GM10248 (cell line): ENCODE measurements at places on chromosomes 4 and X.

GRCh38 chr4:40321574-40322275 is 13.4 kb upstream of the CHRNA9 start:
- no peak for DNase-seq

GRCh38 chr4:94371290-94371689 is 28.7 kb upstream of the HPGDS start:
- no peak for DNase-seq

- no peak for DNase-seq
These were observed 204.6 kb downstream of the PDGFRA start for GRCh38 chr4:54433686-54434085.

DNA sequence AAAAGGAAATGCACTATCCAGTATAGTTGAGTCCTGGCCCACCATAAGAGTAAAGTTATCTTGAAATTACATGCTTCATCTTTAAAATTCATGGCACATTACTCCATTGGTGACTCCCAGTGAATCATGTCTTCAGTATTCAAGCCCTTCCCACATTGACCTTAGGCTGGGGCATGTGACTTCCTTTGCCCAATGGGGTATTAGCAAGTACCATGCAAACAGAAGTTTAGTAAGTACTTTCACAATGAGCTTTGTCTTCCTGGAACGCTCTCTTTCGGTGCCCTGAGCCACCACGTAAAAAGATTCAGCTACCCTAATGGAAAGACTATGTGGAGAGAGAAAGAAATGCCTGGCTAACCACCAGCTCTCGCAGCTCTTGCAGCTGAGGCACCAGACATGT is 235.4 kb downstream of the HNRNPD start:
- no peak for DNase-seq

DNA sequence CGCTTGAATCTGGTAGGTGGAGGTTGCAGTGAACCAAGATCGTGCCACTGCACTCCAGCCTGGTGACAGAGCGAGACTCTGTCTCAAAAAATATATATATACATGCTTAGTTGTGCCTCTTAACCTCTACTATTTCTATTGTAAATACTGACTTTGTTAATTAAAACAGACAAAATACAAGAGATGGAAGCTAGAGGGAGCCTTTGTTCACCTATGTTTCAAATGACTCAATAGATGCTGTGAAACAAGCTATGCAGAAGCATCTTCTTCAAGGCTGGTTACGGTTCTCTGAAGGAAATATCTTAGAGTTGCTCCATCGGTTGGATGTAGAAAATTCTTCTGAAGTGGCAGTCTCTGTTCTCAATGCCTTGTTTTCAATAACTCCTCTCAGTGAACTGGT is 6.2 kb downstream of the NCAPG start:
- peak; percentile 30 for DNase-seq

GRCh38 chr4:188177997-188178675 is 38.9 kb downstream of the TRIML1 start:
- DNase-seq: no peak

DNA sequence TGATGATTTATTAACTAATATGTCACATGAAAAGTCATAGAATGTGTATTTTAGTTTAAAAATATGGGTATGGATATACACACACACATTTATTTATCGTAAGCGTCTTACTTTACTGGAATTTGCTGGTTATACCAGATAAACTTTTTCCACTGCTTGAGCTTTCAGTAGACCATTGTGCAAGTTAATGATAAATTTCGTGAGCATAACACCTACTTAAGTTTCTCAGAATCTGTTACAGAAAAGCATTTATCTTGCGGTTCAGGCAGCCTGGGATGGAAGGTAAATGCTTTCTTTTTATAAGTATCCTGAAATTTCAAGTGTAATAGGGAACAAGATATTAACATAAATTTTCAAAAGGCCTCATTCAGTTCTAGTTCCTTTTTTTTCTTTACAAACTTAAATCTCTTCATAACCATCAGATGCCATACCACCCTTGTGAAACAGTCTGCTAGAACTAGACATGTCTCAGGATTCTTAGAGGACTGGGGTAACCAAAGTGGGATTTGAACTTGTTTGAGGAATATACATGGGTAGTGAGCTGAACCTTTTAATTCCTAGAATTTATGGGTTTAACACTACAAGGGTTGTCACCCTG is 27.7 kb downstream of the ATP7A start:
- DNase-seq: no peak

- DNase-seq: no peak
These were observed 7.4 kb upstream of the PGRMC1 start for GRCh38 chrX:119228512-119229252.

- DNase-seq: no peak
These were observed 103.5 kb downstream of the GPR143 start for GRCh38 chrX:9662148-9662547.

GRCh38 chrX:8870411-8870810 is 69.2 kb upstream of the FAM9A start:
- DNase-seq: no peak

DNA sequence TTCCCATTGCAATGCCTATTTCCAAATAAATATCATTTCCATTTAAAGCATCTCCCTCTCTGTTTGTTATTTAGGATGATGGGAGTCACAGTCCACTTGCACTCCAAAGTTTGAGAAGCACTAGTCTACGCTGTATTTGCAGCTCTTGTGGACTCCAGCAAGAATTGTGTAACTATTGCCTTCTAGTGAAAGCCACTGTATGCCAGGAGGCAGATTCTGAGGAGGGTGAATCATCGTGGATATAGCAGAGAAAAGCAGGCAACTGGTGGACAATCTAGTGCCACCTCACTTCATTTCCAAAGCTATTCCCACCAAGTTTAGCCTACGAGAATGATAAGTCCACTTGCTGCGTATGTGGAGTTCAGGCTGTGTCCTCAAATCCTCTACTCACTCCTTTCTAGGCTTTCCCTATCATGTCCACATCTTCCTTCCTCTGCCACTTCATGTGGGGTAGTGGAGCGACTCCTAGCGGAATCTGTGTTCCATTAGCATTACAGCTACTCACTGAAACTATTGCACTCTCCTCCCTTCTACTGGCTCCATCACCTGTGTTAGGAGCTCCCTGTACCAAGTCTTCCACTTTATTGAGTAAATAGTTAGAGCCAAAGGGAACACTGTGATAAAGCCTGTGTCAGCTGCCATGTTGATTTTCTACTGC is 501.8 kb upstream of the GALNT7 start:
- no peak for DNase-seq

GRCh38 chrX:48894891-48895290 is 2.7 kb downstream of the TIMM17B start:
- DNase-seq: no peak

DNA sequence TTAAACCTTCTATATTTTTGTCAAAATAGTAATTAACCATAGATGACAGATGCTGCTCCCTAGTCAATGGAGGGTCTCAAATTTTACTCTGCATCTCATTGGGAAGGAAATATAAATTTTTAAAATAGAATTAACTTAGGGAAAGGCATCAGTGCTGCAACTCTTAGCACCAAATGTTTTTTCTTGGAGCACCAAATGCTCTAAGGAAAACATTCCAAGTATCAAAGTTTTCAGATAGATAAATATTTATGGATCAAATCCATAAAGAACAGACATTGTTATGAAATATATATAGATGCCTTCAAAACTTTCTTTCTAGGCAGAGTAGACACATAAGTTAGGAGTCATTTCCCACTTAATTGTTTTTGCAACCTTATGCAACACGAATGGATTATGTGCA is 168.7 kb downstream of the ANTXR2 start:
- DNase-seq: no peak

- no peak for DNase-seq
These were observed 335.9 kb upstream of the AR start for GRCh38 chrX:67207912-67208311.

- no peak for DNase-seq
These were observed at the start of gene PRKG2 for GRCh38 chr4:81214881-81215868. Gene PRKG2 (minus strand): TSS chr4:81215222. CDS start chr4:81205047, 10,175 bp downstream.

DNA sequence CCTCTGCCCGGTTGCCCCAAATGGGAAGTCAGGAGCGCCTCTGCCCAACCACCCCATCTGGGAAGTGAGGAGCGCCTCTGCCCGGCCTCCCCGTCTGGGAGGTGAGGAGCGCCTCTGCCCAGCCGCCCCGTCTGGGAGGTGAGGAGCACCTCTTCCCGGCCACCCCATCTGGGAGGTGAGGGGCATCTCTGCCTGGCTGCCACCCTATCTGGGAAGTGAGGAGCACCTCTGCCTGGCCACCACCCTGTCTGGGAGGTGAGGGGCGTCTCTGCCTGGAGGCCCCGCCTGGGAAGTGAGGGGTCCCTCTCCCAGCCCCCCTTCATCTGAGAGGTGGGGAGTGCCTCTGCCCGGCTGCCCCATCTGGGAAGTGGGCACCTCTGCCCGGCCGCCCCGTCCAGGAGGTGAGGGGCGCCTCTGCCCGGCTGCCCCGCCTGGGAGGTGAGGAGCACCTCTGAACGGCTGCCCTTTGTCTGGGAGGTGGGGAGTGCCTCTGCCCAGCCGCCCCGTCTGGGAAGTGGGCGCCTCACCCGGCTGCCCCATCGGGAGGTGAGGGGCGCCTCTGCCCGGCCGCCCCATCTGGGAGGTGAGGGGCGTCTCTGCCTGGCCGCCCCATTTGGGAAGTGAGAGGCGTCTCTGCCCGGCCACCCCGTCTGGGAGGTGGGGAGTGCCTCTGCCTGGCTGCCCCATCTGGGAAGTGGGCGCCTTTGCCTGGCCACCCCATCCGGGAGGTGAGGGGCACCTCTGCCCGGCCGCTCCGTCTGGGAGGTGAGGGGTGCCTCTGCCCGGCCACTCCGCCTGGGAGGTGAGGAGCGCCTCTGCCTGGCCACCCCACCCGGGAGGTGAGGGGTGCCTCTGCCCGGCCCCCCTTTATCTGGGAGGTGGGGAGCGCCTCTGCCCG is 10.6 kb downstream of the PABPC1L2A start:
- no peak for DNase-seq

- no peak for DNase-seq
These were observed 50.9 kb downstream of the MFAP3L start for GRCh38 chr4:169975131-169975837.

- DNase-seq: no peak
These were observed 378.2 kb upstream of the MAOA start for GRCh38 chrX:43277879-43278278.

GRCh38 chr4:3682236-3683076 is 83.7 kb upstream of the ADRA2C start:
- DNase-seq: no peak

GRCh38 chrX:8546715-8547114 is 82.1 kb downstream of the VCX3B start:
- no peak for DNase-seq

DNA sequence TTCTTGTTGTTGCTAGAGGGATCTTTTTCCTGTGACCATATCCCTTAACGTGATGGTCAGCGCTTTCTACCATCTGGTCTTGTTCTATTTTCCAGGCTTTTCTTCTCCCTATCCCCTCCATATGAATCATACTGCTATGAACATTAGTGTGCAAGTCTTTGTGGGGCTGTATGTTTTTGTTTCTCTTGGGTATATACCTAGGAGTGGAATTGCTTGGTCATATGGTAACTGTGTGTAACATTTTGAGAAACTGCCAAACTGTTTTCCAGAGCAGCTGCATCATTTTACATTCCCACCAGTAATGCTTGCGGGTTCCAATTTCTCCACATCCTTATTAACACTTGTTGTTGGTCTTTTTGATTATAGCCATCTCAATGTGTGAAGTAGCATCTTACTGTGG is 121.4 kb downstream of the SPRY1 start:
- no peak for DNase-seq

DNA sequence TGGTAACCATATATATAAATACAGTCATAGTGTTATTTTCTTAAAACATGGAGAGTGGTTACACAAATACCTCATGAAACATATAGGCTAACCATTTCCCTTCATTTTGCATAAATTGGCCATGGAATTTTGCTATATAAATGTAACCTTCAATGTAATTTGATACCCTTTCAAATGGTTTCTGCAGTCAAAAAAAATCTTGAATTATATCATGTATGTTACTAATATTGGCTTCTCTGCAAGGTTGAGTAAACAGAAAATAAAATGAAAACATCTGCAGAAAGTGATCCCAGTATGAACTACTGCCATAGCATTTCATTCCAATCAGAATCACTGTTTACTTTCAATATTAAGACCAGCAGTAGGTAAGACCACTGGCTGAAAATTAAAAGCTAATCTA is 1165.9 kb upstream of the TENM3 start:
- DNase-seq: no peak

GRCh38 chr4:88275516-88275915 is 8.8 kb downstream of the PPM1K start:
- no peak for DNase-seq

DNA sequence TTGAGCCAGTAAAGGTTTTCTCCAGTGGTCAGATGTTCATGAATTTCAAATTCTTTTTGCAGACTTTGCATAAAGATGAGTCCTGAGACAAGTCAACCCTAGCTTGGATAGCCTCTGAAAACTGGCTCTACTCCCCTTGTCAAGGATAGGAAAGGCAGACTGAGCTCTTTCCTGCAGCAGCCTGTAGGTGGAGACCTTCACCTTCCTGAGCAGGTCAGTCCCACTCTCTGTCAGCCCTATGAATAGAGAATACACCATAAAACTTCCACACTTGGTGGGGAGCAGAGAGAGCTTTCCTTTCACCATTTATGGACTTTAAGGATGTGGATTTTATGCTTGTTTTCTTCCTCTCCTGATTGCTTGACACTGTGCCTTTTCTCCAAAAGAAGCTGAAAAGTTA is 41.9 kb downstream of the PCDH19 start:
- DNase-seq: peak; percentile 12

- DNase-seq: no peak
These were observed 9.2 kb downstream of the UBE2A start for GRCh38 chrX:119583431-119584059.

DNA sequence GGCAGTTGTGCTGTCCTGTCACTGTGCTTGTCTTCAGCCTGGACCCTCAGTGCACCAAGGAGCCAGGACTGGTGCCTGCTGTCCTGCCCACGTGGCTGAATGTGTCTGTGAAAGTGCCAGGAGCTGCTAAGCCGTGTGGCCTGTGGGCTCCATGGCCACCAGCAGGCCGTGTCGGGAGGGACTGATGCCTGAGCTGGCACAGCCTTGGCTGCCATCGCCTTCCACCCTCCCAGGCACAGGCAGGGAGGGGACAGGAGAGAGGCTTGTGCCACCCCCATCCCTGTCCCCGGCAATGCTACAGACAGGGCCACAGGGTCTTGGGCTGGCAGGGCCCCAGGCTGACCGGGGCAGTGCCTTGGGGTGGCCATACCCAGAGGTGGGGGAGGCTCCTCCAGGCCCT is 24.8 kb downstream of the DOK7 start:
- no peak for DNase-seq

DNA sequence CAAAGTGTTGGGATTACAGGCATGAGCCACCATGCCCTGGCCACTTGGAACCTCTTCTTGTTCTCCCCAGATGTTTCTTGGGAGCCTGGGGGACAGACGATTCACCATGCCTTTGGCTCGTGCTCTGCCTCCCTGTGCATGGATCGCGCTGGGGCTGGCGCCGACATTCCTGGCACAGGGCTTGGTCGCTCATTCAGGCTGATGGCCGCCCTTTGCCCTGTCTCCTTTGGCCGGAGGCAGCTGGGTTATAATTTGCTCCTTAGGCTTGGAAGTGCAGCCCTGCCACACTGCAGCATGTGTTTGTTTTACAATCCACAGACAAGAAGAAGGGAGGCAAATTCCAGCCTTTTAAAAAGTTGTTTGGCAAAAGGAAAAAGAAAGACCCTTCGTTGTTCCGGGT is 115.3 kb downstream of the AASDH start:
- no peak for DNase-seq
